NCI-H1092 (cell line): ENCODE measurements at places on chromosomes 6 and 20.

GRCh38 chr6:53527249-53527765 is 17.6 kb downstream of the GCLC start:
- peak; percentile 51 for DNase-seq

GRCh38 chr20:37464611-37465010 is 56.4 kb upstream of the NNAT start:
- DNase-seq = no peak

DNA sequence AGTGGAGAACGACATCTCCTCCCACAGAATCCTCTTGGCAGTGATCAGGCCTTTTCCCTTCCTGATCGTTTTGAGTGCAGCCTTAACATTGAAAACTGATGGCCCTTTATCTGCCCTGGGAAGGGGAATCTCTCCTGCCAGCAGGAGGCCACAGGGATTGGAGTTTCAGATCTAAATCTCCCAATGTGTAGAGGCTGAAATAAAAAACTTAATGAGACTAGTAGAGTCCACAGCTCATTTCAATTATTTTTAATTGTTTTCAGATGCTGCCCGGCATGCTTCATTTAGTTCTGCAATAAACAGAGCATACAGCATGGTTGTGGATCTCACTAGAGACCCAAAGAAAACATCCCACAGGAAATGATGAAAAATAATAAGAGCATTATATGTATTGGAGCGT is 662.2 kb upstream of the HS3ST5 start:
- no peak for DNase-seq

- no peak for DNase-seq
These were observed 60.9 kb downstream of the GFRAL start for GRCh38 chr6:55388211-55388610.

DNA sequence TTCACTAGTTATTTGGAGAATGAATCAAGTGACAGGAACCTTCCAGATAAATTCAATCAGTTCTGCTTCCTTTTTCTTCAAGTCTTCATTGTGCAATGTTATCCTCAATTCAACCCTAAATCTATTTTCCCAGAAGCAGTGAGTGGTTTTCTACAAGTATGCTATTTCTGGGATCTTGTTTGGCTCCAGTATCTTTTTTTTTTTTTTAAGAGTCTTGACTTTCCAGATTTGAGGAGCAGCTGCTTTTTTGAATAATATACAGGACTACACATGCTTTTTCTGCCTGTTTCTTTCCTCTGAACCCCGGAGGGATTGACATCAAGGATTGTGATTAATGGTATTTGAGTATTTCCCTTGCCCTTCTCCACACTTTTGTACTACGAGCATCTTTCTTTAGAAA is 339.2 kb upstream of the JAG1 start:
- DNase-seq = no peak

GRCh38 chr6:105510746-105511145 is 107.9 kb upstream of the PREP start:
- no peak for DNase-seq

GRCh38 chr6:71268735-71269437 is 19.7 kb upstream of the OGFRL1 start:
- DNase-seq = no peak

- DNase-seq = no peak
These were observed 96.6 kb downstream of the PLG start for GRCh38 chr6:160798625-160799024.

DNA sequence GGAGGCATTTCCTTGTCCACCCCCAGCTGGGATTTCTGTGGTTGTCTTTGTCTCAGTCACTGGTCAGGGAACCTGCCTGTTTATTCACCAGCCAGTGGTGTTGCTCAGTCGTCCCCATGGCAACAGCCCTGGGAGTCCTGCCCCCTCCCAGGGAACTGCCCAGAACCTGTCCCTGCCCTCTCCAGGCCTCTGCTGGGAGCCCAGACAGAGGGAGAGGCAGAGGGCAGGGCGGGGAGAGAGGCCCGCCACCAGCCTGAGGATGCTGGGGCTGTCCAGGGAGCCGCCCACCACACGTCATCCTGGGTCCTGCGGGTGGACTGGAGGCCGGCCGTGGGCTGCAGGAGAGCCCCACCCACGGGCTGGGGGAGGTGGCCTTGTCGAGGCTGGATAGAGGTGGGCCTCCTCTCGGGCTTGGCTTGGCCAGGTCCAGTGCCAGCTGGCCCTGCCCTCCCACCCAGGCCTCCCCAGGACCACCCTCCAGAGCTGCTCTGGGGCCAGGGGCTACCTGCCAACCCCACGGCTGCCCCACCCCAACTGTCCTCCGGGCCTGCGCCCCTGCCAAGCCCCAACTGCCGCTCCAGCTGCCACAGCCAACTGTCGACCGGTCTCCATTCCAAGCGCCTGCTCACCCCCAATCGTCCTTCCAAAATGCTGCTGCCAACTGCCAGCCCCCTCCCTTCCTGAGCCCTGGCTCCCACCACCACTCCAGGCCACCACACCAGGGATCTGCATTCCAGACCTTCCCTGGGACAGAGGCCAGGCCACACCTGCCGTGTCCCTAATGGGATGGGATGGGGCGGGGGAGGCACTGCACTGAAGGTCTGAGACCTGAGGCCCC is 4.2 kb upstream of the ZBTB46 start:
- peak; percentile 59 for DNase-seq

GRCh38 chr6:52328303-52328662 is 33.7 kb upstream of the PAQR8 start:
- no peak for DNase-seq

GRCh38 chr6:5278047-5278446 is 16.7 kb downstream of the FARS2 start:
- DNase-seq = no peak

DNA sequence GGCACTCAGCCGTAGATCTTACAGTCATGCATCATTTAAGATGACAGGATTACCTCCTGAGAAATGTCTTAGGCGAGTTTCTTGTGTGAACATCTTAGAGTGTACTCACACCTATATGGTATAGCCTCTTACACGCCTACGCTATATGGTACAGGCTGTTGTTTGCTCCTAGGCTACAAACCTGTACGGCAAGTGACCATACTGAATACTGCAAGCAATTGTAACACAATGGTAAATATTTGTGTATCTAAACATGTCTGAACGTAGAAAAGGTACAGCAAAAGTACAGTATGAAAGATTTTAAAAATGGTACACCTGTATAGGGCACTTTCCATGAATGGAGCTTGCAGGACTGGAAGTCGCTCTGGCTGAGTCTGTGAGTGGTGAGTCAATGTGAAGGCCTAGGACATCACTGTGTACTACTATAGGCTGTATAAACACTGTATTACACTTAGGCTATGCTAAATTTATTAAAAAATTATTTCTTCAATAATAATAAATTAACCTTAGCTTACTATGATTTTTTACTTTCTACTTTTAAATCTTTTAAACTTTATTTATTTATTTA is 541 bp upstream of the IL20RA start:
- no peak for DNase-seq

GRCh38 chr20:53647286-53647821 is 53.7 kb upstream of the ZNF217 start:
- DNase-seq = no peak

- no peak for DNase-seq
These were observed 143.6 kb downstream of the OR2B2 start for GRCh38 chr6:27768556-27768955.

- no peak for DNase-seq
These were observed 8.8 kb downstream of the MYL9 start for GRCh38 chr20:36549942-36550789.

DNA sequence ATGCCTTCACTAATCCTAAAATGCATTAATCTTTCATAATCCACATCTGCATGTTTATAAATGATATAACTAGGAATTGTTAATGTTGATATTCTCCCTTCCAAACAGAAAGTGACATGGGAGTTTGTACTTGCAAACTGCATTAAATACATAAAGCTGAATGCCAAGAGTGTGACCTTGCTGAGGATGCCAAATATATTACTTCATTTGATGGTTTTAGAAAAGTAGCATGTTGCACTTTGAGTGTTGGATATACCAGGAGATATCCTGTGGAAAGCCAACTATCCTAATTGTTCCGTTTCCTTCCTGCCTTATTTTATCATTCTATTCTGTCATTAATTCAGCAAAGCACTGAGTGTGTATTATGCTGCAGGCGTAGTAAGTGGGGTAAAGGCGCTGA is 229.8 kb downstream of the TMEM242 start:
- no peak for DNase-seq

DNA sequence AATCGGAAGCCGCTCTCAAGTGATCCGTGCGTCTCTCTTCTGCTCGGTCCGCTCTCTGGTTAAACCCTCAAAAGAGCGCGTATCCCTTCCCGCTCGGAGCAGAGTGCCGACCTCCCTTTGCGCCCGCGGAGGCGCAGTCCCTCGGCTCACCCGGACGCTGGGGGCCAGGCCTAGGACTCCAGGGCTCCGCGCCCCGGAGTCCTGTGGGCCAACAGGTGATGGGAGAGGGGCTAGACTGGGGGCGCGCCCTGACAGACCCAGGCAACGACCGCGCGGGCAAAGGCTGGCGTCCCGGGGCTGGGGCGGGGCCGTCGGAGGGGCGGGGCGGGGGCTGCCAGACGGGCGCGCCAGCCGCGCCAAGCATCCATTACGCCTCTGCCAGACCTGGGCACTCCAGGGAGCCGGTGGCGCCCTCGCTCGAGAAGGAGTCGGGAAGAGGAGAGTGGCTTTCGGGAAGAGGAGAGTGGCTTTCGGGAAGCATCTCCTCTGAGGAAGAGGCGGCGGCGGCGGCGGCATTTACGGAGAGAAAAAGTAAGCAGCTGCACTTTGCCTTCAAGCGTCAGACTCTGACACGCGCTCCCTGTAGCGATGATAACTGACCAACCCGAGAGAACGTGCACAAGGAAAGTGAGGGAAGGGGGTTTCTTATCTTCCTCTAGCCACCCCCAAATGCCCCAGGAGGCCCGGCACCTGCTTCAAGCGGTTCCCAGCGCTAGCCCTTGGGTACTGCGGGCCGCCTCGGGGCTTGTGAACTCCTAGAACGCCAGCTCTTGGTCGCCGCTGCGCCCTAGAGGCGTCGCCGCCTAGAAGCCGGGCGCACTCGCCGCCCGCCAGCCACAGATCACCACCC is 2.6 kb downstream of the EPHA7 start:
- peak; percentile 37 for DNase-seq

DNA sequence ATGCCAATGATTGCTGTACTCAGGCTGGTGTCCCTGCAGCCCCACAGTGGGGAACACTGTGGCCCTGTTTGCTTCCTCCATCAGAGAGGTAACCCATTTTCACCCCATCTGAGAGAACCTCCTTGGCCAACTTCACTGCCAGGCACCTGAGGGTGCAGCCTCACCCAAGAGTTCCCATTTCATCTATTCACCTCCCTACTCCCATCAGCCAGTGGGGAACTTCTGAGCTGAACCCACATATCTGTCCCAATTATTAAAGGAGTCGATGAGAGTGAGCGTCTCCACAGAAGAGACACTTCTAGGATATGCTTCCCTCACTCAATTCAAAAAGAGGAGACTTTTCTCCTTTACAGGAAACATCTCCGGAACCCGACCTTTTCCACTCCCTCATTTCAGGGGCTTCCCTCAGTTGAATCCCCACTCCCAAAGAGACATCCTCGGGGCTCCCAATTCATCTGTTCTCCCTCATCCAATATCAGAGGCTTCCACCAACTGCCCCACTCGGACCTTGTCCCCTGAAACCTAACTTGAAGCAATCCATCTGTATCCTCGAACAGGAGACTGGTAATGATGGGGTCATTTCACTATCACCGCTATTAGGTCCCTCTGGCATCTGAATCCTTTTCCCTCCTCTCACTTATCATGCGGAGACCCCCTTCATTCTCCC is 988 bp downstream of the UBE2V1 start:
- no peak for DNase-seq

DNA sequence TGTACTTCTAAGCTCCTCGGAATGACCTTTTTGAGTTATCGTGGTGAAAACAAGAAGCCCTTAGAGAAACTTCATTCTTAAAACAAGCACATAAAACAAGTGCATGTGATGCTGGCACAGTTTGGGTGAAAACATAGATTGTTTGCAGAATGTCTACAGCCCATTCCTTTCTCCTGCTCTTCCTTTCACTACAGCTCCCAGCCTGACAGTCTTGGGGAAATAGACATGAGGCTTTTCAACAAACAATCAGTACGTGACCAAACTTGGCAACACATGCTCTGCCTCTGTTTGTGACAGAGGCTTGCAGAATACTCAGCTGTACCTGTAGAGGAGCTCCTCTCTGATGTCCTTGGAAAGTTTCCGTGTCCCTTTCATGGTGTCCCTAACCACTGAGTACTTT is 321.6 kb downstream of the ZFAND3 start:
- no peak for DNase-seq

GRCh38 chr6:48835421-48835958 is 627.6 kb downstream of the MMUT start:
- no peak for DNase-seq

DNA sequence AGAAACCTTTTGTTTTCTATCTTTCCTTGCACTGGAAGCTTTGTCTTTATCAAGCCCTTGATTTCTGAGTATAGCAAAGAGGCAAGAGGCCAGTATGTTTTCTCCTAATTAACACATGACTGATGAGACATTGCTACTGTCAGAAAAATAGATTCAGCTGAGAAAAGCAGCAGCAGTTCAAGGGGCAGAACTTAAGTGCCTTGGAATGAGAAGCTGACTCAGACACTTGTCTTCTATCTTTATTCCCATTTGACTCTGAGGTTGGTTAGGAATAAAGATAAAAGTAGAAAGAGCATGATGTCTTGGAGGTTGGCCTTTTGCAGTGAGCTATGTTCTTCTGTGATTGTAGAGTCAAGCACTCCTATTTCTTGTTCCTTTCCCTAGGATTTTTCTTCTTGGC is 79.1 kb upstream of the MAN1A1 start:
- DNase-seq = no peak

GRCh38 chr6:148166339-148166968 is 176.2 kb upstream of the SASH1 start:
- no peak for DNase-seq

- DNase-seq = no peak
These were observed 666.0 kb downstream of the PHF3 start for GRCh38 chr6:64301307-64302236.

GRCh38 chr6:148727104-148727503 is 19.7 kb upstream of the UST start:
- DNase-seq = no peak

GRCh38 chr6:16007146-16007545 is 121.7 kb upstream of the MYLIP start:
- DNase-seq = no peak

- DNase-seq = peak; percentile 51
These were observed 86.7 kb upstream of the SYNDIG1 start for GRCh38 chr20:24382743-24383142.

- no peak for DNase-seq
These were observed 42.0 kb downstream of the JARID2 start for GRCh38 chr6:15287670-15288375.
